COR-L47 (cell line): ENCODE measurements at places on chromosomes 7 and 10.

DNA sequence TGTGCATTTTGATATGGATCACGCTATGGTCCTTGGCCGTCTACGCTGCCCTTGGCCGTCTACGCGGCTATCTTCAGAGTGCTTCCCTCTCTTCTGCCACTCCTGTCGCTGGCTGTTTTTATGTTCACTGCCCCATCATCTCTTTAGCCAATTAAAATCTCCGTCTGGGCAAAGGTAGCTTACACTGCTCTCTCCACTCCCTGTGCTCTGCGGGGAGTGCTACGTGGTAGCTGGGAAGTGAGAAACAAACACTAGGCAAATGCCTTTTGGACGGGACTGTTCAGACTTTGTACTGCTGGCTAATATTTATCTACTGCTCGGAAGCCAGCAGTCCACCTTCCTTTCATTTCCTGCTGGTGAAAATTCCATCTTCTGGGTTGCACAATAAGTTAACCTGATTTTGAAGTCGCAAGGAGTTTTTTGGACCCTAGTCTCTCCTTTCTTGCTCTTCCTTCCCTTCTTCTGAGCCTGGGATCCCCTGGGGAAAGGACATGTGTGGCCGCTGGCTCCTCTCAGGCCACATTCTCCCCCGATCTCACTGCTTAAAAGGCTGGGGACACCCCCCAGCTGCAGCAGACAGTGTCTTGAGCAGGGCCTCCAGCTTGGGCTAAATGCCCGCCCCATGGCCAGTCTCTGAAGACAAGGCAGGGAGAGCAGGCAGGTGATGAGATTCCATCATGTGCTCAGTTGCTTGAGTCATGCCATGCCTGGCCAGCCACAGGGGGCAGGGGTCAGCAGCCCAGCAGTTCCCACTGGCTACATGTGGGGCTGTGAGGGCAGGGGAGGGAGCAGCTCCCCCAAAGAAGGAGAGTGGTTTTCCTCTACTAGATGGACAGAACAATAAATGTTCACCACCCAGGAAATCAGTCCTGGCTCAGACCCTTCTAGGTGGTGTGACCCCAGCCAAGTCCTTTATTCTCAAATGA is 25.5 kb upstream of the RBM33 start:
- DNase-seq: no peak

- no peak for DNase-seq
These were observed 265.0 kb upstream of the GLI3 start for GRCh38 chr7:42502022-42502421.

GRCh38 chr10:48801001-48801421 is 116.3 kb downstream of the WDFY4 start:
- DNase-seq: no peak

DNA sequence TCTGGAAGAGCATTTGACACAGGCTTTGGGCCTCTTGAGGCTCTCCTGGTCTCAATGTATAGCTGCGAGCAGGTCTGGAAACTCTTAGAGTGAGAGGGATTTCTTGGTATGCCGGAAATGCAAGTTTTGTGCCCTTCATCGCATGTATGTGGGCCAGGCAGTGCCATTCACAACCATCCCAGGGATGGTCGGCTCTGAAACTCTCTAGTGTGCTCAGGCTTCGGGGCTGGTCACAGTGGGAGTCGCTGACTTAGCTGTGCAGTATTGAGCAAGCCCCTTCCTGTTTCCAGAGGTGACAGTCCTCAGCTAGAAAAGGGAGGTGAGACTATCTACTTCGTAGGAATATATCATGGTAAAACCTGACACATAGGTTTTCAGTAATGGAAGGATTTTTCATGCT is 2.0 kb upstream of the AOAH start:
- DNase-seq: no peak
